ENCODE measurements at places on chromosomes 2 and 18.

- H3K27ac ChIP-seq: no peak overlapping the region
- DNase-seq: no peak
- no peaks in the 10 kb centered on the region for H3K4me1 ChIP-seq
- no peak overlapping the region for H3K4me3 ChIP-seq
These were observed 432.4 kb downstream of the FBXO15 start for GRCh38 chr18:73715210-73715670.

DNA sequence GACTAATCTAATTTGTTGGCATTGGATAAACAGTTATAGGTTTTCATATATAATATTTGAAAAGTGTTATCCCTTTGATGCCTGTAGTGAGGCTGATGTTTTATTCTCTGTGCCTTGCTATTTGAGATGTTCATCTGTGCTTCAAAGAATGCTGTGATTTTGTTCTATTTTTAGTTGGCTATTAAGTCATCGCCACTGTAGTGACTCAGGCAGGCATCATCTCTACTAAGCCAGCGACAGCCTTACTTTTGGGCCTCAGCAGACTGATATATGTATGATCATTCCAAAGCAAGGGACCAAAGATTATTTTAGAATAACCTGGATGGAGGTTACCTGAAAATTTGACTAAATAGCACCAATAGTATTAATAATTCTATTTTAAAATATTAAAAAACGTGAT is 1674.5 kb upstream of the NXPH2 start:
- H3K4me3 ChIP-seq: no peak overlapping the region
- H3K27me3 ChIP-seq: no peaks in the 10 kb centered on the region
- no peaks in the 10 kb centered on the region for H3K4me1 ChIP-seq
- H3K36me3 ChIP-seq: no peaks in the 10 kb centered on the region

- H3K27me3 ChIP-seq: no peaks in the 10 kb centered on the region
- peaks cover 39% of the 10 kb centered on the region for H3K4me1 ChIP-seq
- no peak overlapping the region for H3K27ac ChIP-seq
- peaks cover 35% of the 10 kb centered on the region for H3K36me3 ChIP-seq
These were observed 5.0 kb downstream of the NAPG start for GRCh38 chr18:10530852-10531251.

GRCh38 chr2:223732346-223732745 is 105.0 kb downstream of the AP1S3 start:
- H3K36me3 ChIP-seq: peaks cover 2% of the 10 kb centered on the region
- no peak overlapping the region for H3K4me3 ChIP-seq
- H3K27me3 ChIP-seq: no peaks in the 10 kb centered on the region

DNA sequence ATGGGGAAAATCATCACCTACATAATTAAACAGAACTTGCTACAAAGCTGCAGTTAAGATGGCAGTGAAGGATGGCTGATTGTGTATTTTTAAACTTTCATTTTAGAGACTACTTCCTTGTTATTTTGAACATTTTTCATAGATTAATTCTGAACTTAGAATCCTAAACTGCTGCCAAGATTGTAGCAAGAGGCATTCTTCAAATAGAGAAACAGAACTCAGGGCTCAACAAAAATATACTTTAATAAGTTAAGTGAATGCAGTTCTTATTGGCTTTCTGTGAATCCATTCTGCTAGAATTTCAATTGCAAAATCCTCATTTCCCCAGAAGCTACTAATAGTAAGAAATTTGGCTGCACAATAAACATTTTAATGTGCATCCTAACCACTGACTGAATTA is 160.3 kb downstream of the L3MBTL4 start:
- H3K36me3 ChIP-seq: peaks cover 3% of the 10 kb centered on the region
- no peaks in the 10 kb centered on the region for H3K4me1 ChIP-seq
- DNase-seq: no peak
- H3K27me3 ChIP-seq: no peaks in the 10 kb centered on the region
- no peak overlapping the region for H3K27ac ChIP-seq

DNA sequence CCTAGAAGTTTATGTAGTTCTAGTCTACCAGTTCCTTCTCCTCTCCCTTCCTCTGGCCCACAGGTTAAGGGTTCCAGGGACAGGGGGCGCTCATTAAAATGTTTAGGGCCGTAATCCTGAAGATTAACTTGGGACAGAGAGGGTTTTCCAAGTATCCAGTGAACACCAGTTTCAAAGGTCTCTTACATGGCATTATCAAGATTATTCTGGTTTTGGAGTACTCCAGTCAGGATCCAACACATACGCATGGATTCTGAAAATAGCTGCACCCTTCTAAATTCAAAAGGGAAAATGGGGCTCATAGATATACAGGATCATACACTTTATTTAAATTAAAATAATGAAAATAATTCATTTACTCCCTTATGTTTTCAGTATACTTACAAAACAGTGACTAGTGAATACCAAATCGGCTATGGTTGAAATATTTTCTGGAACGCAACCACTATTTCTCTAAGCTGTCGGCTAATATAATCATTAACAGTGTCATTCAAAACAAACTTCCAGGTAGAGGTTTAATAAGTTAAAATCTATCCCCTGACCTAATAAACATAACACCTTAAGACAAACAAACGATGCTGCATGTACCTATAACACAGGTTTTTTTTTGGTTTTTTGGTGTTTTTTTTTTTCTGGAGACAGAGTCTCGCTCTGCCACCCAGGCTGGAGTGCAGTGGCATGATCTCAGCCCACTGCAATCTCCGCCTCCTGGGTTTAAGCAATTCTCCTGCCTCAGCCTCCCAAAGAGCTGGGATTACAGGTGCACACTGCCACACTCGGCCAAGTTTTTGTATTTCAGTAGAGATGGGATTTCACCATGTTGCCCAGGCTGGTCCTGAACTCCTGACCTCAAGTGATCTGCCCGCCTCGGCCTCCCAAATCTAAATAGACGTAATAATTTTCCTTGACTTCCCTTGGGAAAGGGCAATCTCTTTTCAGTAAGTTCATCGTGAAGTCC is 44.7 kb downstream of the MGAT4A start:
- no peaks in the 10 kb centered on the region for H3K27me3 ChIP-seq
- peaks cover 4% of the 10 kb centered on the region for H3K36me3 ChIP-seq
- H3K4me1 ChIP-seq: peaks cover 32% of the 10 kb centered on the region

DNA sequence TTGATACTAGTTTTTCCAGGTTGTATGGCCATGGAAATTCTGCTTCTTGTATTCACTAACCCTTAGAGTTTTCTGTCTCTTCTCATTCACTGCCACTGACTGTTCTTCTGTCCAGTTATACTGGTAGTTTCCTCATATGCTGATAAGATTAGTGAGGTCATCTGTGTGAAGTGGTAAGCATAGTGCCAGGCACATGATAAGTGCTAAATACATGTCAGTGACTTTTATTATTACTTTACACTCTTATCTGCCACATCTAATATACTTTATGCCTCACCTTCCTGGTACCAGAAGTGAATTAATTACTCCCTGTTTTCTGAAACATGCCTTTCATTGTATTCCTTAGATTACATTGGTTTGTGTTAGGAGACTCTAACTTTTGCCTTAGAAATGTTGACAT is 91.3 kb downstream of the NBEAL1 start:
- no peak for DNase-seq
- no peak overlapping the region for H3K27ac ChIP-seq
- no peaks in the 10 kb centered on the region for H3K27me3 ChIP-seq

DNA sequence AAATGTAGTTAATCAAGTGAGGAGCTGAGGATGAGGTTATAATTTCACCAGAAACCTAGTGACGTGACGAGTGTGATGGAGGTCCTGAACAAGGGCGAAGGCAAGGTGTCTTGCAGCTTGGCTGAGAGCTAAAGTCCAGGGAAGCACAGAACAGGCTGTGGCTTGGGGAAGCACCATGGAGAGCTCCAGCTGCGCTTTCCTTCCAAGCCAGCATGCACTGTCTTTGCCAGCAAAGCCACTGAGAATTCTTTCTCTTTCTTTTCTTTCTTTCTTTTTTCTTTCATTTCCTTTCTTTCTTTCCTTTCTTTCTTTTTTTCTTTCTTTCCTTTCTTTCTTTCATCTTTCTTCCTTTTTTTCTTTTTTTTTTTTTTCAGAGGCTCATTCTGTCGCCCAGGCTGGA is 239.3 kb downstream of the FBXO15 start:
- H3K36me3 ChIP-seq: no peaks in the 10 kb centered on the region
- H3K27ac ChIP-seq: no peak overlapping the region
- no peaks in the 10 kb centered on the region for H3K4me1 ChIP-seq
- no peak overlapping the region for H3K4me3 ChIP-seq
- DNase-seq: no peak

DNA sequence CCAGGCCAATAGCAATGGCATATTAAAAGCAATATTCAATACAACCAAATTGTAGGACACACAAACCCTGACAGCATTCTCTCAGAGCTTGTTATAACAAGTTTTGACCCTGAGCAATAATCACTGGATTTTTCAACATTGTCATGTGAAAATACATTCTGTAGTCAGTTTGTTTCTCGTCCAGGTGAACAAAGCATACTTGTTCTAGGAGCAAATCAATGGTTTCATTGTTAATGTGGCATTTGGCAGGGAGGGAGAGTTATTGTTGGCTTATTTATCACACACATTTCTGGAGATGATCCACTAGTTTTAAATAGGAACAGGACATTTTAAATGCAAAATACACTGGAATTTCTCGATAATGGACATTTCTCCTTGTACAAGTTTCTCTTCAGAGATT is 69.9 kb upstream of the L3MBTL4 start:
- no peak overlapping the region for H3K27ac ChIP-seq
- DNase-seq: no peak
- no peaks in the 10 kb centered on the region for H3K27me3 ChIP-seq
- no peaks in the 10 kb centered on the region for H3K36me3 ChIP-seq
- H3K4me3 ChIP-seq: no peak overlapping the region

DNA sequence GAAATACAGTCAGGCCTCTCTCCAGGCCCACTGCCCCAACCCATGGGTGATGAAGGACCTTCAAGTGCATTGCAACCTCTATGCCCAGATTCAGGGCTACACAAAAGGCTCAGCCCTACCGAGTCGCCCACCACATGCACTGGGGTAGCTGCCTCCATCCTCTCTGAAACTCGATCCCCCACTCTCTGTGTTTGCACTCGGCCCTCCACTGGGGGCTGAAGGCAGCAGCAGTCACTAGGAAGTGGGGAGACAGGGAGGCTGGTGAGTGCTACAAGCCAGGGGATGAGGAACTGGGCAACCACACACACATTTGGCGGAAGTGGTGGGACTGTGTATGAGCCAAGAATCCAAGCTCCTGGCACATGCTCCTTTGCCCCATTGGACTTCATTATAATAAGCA is 94.6 kb downstream of the CERS6 start:
- DNase-seq: no peak
- H3K27me3 ChIP-seq: peaks cover 6% of the 10 kb centered on the region
- H3K4me3 ChIP-seq: no peak overlapping the region
- no peak overlapping the region for H3K27ac ChIP-seq
- no peaks in the 10 kb centered on the region for H3K36me3 ChIP-seq

DNA sequence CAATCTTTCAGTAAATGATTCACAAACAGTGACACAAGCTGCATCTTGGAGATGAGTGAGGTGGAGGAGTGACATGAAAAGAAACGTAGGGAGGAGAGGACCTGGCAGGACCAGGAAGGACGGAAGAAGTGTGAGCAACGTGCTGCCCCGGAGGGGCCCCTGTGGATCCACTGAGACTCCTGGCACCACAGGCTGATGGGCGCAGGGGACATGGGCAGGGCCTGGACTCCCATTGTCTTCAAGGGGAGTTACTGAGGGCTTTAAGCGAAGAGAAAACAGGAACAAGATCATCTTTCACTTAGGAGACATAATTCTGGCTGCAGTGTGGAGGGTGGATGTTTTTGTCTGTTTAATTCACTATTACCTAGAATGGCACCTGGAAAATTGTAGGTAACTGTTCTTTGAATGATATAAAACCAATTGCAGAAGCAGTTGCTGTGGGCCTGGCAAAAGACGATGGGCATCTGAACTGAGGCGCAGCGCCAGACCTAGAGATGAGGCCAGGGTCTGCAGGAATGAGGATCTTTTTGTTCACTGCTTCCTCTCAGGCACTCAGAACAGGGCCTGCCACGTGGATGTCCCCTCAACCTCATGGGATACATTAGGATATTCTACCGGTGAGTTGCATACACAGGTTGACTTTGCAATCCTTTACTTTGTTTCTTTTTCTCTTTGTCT is 156.4 kb downstream of the TMEM18 start:
- no peak for DNase-seq
- H3K27me3 ChIP-seq: peaks cover 34% of the 10 kb centered on the region
- peaks cover 7% of the 10 kb centered on the region for H3K36me3 ChIP-seq
- H3K27ac ChIP-seq: no peak overlapping the region
- H3K4me1 ChIP-seq: peaks cover 3% of the 10 kb centered on the region

DNA sequence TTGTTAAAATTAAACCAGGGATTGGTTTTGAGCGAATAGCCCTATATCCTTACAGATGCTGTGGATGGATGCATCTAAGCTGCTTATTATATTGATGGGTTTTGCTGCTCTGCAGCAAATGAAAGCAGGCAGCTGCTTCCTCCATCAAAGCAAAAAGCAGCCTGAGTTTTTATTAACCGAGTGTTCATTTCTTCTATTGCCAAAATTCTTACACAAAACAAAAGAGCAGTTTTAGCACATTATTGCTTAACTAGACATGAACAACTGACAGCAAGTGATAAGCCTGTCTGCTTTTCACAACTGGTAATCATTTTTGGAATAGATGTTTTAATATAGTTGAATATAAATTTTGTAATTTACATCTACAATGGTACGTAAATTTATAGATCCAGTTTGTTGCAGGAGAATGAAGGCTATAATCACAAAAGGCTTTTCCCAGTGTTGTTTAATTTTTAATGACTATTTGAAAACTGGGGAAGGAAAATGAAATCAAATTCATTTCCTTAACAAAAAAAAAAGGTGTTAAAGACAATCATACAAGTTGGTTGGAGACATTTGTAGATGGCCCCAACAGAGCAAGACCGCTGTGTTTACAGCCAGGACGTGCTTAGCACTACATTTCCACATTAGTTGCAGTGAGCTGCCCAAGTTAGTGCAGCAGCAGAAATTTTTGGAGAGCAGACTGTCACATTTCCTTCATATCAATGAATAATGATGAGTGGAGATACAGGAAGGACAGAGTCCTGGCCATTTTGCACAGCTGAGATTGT is 253.6 kb upstream of the SIX3 start:
- no peaks in the 10 kb centered on the region for H3K4me1 ChIP-seq
- H3K4me3 ChIP-seq: no peak overlapping the region
- no peaks in the 10 kb centered on the region for H3K27me3 ChIP-seq
- H3K36me3 ChIP-seq: no peaks in the 10 kb centered on the region

DNA sequence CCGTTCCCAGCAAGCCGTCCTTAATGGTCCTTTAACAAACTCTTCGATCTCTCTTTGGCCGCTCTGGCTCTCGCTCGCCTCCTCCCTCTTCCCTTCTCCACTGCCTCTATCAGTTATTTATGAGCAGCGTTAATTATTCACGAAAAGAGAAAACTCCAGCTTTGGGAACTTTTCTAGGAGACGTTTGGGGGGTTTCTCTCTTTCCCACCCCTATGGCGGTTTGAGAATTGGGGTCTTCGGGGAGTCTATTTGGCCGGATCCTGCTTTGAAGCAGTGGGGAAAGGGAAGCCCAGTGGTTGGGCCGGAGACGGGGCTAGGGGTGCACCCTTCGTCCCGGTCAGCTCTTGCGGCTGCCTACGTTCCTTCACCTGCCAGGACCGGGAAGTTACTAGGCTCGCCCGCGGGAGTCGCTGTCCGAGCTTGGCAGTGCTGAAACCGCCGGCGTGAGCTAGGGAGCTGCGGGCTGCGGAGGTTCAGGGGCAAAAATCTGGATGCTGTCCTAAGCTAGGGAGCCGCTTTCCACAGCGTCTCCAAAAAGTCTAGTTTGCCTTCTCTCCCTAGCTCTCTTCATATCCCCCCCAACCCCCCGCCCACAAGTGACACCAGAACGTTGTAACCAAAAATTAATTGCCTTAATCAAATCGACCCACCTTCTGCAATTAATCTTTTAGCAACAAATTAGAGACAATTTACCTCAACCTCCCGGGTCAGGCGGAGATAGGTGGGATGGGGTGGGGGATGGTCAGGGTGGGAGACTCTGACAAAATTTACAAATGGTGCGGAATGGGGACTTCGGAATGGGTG is 8.9 kb upstream of the SKOR2 start:
- H3K27me3 ChIP-seq: peaks cover 83% of the 10 kb centered on the region
- no peak for DNase-seq
- no peaks in the 10 kb centered on the region for H3K4me1 ChIP-seq
- no peaks in the 10 kb centered on the region for H3K36me3 ChIP-seq
- no peak overlapping the region for H3K27ac ChIP-seq

Measured in effector memory CD8-positive, alpha-beta T cell (primary cell).